Tongue (tissue), 3 donors: ENCODE measurements at places on chromosomes 3 and 15. TPM values are rescaled to one million over a fixed set of nuclear protein-coding genes. Genes with fewer than 3 reads are reported as not detected.
A peak's percentile ranks its signal among the peaks of the same experiment; 100 is the strongest.

DNA sequence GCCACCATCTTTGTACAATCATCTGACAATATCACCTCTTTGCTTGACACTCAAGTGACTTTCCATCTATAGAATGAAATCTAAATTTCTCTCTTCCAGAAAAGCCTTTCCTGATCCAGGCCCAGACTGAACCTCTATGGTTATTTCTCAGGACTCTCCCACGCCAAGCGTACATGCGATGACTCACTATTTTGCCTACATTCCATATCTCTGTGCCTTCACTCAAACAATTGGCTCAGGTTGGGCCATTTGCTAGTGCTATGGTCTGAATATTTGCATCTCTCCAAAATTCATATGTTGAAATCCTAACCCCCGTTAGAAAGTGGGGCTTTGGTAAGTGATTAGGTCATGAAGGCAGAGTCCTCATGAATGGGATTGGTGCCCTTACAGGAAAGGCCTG is 43.9 kb downstream of the ST3GAL6 start:
- no peak for DNase-seq

- DNase-seq: peak; percentile 77
Measured at GRCh38 chr3:65811086-65811761, 227.5 kb downstream of the MAGI1 start.

RPL29 gene
- 1,069 TPM for total RNA-seq

DNA sequence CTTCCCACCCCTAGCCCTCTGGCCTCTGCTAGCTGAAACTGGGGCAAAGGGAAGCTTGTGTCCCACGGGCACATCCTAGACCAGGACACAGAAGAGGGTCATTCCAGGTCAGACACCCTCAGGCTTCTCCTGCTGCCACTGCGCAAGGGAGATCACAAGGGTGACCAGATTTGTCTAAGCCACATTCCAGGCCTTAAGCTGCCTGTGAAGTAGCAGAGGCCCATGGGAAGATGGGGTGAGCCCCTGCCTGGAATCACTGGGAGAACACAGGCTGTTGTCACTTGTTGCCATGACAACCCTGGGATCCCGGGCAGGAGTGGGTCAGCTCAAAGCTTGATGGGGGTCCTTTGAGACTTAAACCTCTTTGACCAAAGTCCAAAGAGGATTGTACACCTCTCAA is 10.8 kb downstream of the STRA6 start:
- no peak for DNase-seq

DNA sequence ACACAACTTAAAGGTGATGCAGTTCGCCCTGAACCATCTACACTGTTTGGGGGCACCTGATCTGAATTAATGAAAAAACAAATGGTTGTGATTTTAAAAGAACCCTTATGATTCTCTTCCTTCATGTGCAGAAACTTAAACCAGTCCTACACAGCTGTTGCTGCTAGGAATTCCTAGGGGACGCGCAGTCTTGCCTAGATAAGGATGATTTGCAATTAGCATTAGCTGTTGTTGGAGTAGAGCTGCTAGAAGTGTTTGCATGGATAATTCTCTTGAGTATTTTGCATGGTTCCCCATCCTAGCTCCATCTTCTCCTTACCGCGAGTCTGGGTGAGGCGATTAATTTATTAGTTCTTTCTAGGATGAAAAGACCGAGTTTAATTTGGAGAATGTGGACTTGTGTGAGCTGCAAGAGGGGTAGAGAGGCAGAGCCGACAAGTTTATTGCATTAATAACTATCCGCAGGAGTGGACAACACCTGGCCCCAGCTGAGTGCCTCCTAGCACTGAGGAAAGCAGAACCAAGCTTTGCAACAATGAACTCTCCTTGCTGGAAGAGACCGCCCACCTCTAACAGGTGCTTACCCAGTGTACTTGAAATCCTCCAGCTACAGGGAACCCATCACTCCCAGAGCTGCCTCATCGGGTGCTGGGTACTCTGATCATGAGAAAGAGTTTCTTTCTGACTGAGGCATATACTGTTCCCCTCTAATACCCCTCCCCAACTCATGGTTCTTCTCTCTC is 75.0 kb upstream of the WNT7A start:
- DNase-seq: no peak

VGLL3 gene
- total RNA-seq: 30.6 TPM

FANCD2OS gene
- not detected for total RNA-seq

DNA sequence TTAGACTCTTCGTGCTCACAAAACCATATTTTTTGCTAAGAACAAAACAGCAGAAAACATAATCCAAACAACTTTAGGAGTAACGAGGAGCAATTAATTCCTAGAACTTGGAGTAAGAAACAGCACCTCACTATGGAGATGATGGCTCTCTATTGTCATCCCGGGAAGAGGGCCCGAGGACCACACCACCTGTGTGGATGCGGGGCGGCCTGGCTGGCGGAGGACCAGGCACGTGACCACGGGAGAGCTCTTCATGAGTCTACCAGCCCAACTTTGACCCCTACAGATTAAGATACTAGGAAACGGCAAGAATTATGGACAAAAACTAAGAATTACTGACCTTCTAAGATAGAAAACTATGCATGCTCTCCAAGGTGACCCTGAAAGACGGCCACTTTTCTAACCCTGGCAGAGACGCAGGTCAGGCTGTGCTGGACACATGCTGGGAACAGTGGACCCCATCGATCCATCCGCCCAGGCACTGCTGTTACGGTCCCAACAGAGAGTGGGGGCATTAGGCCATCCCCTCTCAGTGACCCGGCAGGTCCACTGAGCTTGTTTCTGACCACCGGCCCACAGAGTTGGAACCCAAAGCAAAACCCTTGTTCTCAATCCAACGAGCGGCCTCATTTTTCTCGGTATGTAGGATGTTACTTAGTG is 13.1 kb upstream of the OCA2 start:
- DNase-seq: no peak

C3orf85 gene
- not detected for total RNA-seq

DNA sequence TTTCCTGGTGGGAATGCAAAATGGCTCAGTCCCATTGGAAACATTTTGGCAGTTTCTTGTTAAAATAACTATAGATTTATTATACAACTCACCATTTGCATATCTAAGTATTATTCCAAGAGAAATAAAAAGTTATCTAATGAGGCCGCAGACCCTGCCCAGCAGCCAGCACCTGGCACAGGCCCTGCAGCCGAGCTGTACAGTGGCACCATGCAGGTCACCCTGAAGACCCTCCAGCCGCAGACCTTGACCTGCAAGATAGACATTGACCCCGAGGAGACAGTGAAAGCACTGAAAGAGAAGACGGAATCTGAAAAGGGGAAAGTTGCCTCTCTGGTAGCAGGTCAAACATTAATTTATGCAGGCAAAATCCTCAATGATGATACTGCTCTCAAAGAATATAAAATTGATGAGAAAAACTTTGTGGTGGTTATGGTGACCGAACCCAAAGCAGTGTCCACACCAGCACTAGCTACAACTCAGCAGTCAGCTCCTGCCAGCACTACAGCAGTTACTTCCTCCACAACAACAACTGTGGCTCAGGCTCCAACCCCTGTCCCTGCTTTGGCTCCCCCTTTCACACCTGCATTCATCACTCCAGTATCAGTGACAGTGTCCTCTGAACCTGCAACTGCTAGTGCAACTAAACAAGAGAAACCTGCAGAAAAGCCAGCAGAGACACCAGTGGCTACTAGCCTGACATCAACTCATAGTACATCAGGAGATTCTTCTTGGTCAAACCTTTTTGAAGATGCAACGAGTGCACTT is 113.5 kb upstream of the SATB1 start:
- no peak for DNase-seq

- no peak for DNase-seq
Measured at GRCh38 chr15:65828585-65828984, 36.5 kb upstream of the DENND4A start.

GRCh38 chr3:64548200-64548889 is 139.5 kb downstream of the ADAMTS9 start:
- DNase-seq: peak; percentile 93

ZIC1 gene
- 1.9 TPM for total RNA-seq

PAQR9 gene
- not detected for total RNA-seq

EPHA3 gene
- 65.6 TPM for total RNA-seq

DNA sequence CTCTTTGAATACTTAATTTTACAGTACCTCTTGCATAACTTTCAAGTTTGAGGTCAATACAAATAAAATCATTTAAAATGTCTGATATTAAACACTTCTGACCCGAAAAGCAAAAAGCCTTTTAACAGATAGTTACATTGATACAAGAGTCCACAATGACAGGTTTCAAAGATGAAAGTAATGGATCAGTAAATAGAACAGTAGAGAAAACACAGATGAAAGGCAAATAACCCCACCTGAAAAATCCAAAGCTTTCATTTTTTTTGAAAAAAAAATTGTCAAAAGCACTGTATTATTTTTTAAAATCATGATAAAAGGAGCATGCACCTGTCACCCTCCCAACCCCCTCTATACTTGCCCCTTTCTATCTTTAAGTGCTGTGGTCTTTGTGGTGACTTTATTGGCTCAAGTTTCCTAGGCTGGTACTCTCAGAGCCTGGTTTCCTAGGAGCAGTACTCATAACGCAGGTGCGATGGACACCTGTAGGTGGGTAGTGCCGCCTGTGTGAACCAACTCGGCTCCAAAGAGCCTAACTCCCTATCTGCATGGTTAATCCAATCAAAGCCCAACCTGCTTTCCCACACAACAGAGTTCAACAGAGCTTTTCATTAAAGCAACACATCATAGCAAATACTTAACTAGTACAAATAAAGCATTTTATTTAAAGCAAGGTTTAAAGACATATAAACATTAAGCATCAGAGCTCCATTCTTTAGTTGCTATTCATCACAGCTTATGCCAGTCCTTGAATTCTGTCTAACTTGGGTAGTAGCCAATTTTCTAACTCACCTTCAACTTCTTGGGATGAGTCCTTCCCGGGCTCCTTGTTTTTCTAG is 32.2 kb downstream of the LIPC start:
- no peak for DNase-seq

DNA sequence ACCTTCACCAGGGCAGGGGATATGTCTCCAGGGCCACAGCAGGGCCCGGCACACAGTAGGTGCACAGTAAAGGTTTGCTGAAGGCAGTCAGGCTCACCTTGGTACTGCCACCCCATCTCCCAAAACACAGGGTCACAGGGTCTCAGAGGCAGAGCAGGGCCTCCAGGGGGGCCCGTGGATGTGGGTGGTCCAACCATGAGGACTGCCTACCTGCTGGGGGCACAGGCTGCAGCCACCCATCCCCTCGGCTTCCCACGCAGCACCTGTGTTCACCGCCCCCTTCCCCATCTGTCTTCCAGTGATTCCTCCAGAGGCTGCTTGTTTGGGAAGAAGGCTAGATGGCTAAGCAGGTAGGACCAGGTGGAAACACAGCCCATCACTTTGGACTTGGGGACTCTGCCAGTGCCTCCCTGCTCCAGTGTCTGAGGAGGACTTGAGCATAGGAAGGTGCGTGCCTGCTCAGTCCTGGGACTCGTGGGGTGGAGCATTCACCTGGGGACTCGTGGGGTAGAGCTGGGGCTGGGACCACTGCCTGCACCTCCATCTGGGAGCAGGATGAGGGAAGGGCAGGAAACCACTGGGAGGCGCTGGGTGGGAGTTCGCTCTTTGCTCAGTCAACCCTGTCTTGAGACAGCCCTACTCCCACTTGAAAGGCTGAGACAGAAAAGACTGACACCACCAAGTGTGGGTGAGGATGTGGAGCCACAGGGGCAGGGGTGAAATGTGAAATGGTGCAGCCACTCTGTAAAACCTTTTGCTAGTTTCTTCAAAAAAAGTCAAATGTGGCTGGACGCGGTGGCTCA is 18.8 kb upstream of the PLXND1 start:
- no peak for DNase-seq

- no peak for DNase-seq
Measured at GRCh38 chr3:40660554-40660953, 135.8 kb downstream of the ZNF621 start.

GRCh38 chr3:191355406-191355805 is 25.1 kb upstream of the UTS2B start:
- DNase-seq: no peak
